GM12865 (cell line): ENCODE measurements at places on chromosomes 1 and 21.

GRCh38 chr1:32073299-32074229 lies 825 bp downstream of the TMEM39B start:
- no peak for DNase-seq

DNA sequence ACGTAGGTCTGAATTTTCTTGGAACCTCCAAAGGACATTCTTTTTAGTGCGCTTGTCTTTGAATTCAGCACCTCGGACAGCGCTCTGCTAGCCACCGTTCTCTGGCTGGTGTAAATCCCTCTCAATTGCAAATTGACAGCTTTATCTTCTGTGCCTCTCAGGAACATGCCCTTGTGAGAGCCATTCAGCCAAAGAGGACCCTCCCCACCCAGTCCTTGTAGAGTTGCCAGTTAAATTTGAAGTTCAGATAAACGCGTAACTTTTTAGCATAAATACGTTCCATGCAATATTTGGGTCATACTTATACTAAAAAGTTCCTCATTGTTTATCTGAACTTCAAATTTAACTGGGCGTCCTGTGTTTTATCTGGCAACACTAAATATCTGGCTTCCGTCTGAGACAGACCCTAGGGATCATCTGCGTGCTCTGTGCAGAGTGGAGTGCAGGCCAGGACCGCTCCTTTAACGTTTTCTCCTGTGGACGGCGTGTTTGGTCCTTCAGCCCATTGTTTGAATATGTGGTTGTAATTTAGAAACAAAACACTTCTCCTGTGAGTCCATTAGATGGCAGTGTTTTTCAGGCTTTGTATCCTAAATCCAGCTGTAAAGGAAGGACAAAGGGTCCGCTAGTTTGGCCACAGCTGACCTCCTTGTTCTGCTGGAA lies 7.0 kb downstream of the KCNAB2 start:
- peak; percentile 33 for DNase-seq

GRCh38 chr21:37342046-37342632 lies 24.4 kb upstream of the DYRK1A start:
- no peak for DNase-seq

DNA sequence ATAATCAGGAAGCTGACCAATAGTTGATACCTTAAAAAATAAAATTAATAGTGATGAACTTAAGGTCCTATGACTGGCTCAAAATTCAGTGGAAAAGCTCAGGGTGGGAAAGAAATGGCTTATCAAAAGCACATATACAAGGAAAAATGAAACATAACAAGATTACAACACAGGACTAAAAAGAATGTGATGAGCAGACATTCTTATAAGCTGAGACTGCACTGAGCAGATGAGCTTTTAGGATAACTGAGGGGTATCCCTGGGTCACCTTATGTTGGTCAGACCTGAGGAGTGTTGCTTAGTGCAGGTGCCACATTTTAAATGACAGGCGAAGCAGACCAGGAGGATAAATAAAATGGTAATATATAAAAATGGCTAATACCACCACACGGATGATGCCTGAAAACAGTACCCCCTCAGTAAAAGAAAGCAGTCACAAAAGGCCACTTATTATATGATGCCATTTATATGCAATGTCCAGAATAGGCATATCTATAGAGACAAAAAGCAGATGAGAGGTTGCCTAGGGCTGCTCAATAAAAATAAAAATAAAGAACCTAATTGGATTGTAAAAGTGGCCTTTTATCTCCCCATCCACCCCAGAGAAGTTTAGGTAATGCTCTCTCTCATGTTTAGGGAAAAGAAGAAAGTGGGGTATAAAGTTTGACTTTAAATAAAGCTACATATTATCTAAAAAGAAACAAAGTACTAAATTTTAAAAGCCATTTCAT lies 163.9 kb downstream of the SLC45A1 start:
- DNase-seq: no peak

- DNase-seq: no peak
These were observed 20.1 kb upstream of the PCBP3 start for GRCh38 chr21:45623436-45623835.

DNA sequence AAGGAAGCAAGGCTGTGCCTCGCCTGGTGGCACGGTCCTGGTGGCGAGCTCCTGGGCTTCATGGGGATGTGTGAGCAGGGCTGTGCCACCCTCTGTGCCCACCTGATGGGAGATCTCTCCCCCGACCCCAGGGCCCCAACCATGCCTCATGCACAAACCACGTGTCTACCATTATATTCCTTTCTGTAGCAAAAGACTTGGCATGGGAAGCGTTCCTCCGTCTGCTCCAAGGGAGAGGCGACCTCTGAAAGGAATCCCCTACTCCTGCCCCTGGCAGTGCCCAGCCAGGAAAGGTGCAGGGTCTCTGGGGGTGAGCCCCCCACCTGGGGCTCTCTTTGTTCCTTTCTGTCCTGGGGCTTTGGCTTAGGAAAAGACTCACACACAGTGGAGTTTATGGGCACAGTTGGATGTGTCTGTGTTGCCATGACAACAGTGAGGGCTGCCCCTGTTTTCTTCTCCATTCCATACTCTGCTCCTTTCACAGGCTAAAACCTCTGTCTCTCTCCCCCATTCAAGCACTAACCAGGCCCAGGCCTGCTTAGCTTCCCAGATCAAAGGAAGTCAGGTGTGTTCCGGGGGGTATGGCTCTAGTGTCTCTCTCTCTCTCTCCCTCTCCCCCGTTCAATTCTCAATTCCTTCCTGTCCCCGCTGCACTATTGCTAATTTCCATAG lies 21.4 kb upstream of the LRRN2 start:
- no peak for DNase-seq

- no peak for DNase-seq
These were observed 153.2 kb downstream of the TGFB2 start for GRCh38 chr1:218498056-218498938.
